Naive thymus-derived CD8-positive, alpha-beta T cell (primary cell): ENCODE measurements at places on chromosomes 4 and X. TPM values are rescaled to one million over a fixed set of nuclear protein-coding genes. Genes with fewer than 3 reads are reported as not detected.

DNA sequence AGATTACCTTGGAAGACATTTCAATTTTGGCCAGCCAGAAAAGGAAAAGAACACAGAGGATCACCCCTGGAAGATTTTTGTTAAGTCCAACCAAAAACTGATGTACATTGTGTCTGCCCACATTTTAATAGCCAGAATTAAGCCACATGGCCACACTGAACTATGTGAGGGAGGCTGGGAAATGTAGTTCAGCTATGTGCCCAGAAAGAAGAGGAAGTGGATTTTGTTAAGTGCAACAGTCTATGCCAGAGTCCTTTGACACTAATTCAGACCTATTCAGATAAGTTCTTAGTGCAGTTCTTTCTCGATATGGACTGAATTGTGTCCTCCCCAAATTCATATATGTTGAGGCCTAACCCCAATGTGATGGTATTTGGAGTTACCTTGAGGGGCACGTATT is 18.4 kb downstream of the PRPS1 start:
- DNase-seq, result no peak

GRCh38 chr4:96916711-96917110 is 1076.8 kb downstream of the PDHA2 start:
- DNase-seq, result no peak

GRCh38 chr4:133559987-133560386 is 410.9 kb downstream of the PCDH10 start:
- no peak for DNase-seq

GRCh38 chrX:39955625-39956024 is 142.1 kb downstream of the BCOR start:
- no peak for DNase-seq

- no peak for DNase-seq
These were observed 112.9 kb upstream of the AGA start for GRCh38 chr4:177555007-177555574.

The PNMA6A gene
- polyA plus RNA-seq, result not detected

The ARMCX2 gene
- polyA plus RNA-seq, result 8.4 TPM

The GDPD2 gene
- polyA plus RNA-seq, result not detected

The CXCL11 gene
- polyA plus RNA-seq, result not detected

The ADH7 gene
- not detected for polyA plus RNA-seq
